ENCODE measurements at places on chromosomes 16 and 17.
A peak's percentile ranks its signal among the peaks of the same experiment; 100 is the strongest.

DNA sequence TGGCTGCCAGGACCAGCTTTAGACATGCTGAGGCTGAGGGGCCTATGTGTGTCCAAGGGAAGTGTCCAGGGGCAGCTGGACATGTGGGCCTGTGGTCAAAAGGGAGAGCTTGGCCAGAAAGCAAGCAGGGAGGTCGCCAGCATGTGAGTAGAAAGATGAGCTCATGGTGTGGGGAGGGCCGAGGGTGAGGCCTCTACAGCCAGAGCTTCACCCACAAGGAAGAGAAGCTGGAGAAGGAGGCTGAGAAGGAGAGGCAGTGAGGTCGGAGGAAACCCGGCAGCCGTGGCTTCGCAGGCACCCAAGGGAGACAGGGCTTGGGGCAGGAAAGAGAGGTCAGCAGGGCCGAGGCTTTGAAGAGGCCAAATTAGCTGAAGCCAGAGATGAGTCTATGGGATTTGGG, 4.0 kb upstream of the HSD11B2 start:
- no peak for DNase-seq

DNA sequence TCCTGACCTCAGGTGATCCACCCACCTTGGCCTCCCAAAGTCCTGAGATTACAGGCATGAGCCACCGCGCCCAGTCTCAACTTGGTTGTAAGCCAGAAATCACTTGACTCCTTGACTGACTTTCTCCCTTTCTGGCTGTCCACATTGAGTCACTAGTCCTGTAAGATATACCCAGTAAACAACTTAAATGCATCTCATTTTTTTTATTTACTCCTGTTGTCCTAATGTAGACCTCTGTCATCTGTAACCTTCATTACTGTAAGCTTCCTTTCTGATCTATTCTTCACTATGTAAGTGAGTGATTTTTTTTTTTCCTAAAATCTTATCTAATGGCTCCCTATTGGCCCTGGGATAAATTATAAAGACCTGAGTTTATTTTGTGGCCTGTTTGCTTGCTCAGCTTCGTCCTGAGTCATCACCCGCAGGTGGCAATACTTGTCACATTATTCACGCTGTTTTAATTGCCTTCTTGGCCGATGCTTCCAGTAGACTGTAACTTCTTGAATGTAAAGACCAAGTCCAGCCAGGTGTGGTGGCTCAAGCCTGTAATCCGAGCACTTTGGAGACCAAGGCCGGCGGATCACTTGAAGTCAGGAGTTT, 41.0 kb downstream of the PAFAH1B1 start:
- no peak for DNase-seq

DNA sequence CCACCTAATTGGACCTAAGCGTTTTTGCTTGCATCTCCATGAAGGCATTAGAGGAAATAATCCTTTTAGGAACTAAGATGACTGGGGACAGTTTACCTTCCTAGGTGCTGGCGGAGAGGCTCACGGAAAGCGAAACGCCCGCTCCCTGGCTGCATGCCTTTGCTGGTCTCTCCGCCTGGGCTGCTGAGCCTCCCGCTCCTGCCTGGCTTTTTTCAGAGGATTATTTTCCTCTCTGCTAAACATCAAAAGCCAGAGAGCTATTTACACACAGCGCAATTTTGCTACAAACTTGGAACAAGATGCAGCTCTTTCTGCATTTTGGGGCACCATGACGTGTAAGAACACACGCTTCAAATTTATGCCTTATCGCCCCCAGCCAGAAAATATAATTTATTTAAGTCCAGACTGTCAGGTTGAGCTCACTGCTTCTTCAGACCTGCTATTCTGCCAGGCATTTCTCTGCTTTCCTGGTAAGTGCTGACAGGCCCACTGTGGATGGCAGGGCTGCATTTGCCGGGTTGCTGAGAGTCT, 124.4 kb downstream of the SPACA3 start:
- no peak for DNase-seq

GRCh38 chr17:47846716-47847340, 4.1 kb downstream of the SP6 start:
- no peak for DNase-seq

- no peak for DNase-seq
Measured at GRCh38 chr16:86040496-86040895, 141.5 kb downstream of the IRF8 start.

GRCh38 chr17:39051001-39051585, 83.9 kb upstream of the FBXO47 start:
- no peak for DNase-seq

DNA sequence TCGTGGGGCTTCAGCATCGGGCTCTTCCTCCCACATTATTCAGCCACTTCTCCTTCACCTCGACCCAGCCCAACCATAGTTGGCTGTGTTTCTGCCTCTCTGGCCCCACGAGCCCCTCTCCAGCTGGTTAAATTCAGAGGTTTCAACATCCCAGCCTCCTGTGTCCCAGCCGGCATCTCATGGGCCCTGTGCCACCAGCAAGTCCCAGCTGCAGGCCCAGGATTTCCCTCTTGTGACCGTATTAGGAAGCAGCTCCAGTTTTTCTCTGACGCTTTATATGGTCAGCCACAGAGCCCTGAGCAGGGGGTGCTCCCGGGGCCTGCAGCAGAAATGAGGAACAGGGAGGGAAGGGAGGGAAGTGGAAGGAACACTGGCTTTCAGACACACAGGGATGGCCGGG, 27.4 kb downstream of the MYH11 start:
- DNase-seq = no peak

DNA sequence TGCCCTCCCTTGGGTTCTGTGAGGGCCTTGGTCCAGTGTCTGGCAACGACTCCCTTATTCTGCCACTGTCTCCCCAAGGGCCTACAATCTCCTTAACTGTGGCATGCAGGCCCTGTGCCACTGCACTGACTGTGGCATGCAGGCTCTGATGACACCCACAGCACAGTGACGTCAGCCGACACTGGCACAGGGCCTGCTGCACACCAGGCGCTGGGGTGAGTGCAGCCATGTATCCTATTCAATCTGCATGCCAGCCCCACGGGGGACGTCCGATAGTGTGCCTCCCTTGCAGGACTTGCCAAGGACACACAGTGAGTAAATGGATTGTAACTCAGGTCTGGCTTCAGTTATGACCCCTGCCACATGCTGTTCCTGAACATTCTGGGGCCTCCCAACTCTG, 39.8 kb upstream of the RASD1 start:
- DNase-seq = no peak

- no peak for DNase-seq
Measured at GRCh38 chr16:70548936-70549335, 25.3 kb downstream of the SF3B3 start.

GRCh38 chr17:46818316-46818928, at the start of gene WNT3:
TSS of gene WNT3 (minus strand) at chr17:46818692. CDS start at chr17:46818597, 95 bp downstream.
- DNase-seq = peak; percentile 50

All from CD4-positive, alpha-beta T cell treated with Interleukin-2 at 100 ng/mL for 4 hours (primary cell).